ENCODE measurements at places on chromosomes 5 and 9.

DNA sequence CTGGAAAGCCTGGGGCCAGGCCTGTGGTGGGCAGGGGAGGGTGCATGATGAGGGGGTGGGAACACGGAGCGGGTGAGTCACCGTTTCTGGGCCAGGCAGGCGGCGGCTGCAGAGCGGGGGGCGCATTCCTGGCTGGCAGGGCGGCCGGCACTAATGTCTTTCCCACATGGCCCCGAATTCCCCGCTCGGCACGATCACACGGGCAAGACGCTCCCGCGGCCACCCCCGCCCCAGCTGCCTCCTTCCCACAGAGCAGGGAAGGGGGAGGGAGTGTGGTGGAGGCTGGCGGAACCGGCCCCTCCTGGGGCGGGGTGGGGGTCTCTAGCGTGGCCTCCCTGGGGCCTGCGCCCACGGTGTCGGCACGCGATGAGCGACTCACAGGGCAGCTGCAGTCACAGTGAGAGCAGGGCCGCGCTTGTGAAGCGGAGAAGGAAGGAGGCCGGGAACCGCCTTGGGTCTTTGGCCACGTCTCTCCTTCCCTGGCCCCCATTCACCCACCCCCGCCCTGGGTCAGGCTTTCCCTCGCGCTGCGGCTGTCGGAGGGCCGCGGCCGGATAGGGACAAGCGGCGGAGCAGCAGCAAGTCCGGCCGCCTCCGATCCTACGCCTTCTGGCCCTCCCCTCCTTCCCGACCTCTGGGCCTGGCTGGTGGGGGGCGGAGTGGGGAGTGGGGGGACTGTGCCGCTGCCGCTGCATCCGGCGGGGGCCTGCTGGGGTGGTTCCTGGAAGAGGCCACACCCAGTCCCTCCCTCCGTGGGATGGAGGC lies 48.9 kb downstream of the CXXC5 start:
- DNase-seq: no peak

DNA sequence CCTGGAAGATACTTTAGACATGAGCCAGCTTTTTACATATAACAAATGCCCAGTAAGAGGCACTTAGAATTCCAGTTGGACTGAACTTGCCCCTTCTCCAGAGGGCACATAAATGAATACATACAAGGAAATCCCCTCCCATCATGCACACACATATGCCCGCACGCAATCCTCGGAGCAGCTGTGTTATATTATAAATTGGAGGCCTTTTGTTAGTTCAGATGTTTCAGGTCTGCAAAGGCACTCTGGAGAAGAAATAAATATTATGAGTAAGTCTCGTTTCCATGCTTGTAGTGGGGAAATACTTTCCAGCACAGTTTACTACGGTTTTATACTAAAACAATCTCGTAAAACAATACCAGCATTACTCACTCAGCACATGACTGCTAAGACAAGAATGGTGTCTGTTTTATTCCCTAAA lies 17.6 kb upstream of the MUSK start:
- no peak for DNase-seq

- no peak for DNase-seq
Observed at GRCh38 chr9:131739133-131739958, 530 bp downstream of the RAPGEF1 start.

GRCh38 chr5:50655810-50656205 lies 10.6 kb upstream of the PARP8 start:
- no peak for DNase-seq

- DNase-seq: no peak
Observed at GRCh38 chr5:68147659-68148058, 67.9 kb upstream of the PIK3R1 start.

DNA sequence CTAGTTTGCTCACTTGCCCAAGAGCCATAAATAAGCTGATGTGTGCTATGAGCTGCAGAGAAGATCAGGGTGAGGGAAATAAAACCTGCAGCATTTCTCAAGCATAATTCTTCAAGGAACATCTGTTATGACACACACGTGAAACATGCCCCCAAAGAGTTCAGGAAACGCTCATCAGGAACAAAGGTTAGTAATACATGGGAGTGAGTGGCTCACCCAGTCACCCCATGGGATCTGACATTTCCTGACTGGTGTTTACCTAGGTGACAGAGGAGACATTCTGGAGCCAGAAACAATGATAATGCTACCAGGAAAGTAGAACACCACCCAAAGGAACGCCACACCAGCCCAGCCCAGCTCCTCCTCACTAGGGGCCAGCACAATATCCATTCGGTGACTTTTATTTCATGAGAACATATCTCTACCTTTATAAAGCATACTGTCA lies 66.0 kb downstream of the FRMD3 start:
- no peak for DNase-seq

DNA sequence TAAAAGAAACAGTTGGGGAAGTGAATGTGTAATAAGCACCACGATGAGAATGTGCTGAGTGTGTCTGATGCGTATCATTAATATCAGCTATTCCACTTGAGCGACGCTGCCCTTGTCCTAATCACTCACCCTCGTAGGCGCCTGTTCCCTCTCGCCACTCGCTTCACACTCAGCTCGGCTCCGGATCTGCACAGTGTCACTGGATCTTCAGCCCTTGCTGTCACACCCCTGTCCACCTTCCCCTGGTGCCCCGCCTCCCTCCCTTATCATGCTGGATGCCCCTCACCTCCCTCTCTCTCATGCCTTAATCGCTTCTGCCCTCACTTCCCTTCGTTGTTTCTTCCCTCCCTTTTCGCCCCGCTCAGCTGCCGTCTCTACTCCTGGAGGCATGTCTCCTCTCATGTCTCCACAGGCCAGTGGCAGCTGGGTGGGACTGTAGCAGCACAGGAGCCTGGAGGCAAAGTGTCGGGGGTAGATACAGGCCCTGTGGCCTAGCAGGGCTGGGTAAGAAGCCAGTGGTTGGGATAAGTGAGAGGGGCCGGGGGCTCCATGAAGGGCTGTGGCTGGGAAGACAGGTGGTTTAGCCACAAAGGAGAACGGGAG lies 43.5 kb downstream of the ANKDD1B start:
- no peak for DNase-seq

- DNase-seq: no peak
Observed at GRCh38 chr9:103625161-103625804, 468.8 kb upstream of the SMC2 start.

Measured in NCI-H187 (cell line).